Fibroblast of skin of back (primary cell): ENCODE measurements at places on chromosomes 6 and 20.

- no peak for DNase-seq
These were observed 7.2 kb upstream of the SDCBP2 start for GRCh38 chr20:1335961-1336698.

DNA sequence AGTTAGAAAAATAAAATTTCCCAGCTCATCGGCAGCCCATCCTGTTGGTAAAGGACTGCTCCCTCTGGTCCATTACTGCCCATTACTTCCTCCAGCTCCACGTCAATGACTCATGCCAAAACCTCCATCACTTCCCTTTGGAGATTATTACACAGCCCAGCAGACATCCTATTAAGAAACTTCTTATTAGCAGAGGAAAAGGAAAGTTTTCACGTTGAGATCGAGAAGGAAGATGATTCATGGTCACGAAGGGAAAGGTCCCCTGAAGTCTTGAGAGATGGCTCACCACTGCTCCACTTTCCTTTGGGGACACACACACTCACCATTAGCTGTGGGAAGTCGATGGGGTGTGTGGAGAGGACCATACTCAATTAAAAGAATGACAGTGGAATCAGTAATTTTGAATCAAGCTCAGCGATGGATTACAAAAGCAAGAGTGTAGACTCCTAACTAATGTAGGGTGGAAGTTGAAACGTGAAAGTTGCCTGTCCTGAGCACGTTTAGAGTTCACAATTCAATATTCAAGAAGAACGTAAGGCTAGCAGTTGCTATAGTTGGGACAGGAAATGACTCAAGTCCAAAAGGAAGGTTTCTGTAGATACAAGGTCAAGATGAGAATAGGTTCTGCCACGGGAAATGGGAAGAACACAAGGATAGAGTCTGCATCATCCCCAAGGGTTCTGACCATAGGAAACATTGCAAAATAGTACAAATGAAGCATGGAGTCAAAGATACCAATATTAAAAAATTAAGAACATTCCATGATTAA, 21.6 kb downstream of the SASH1 start:
- peak; percentile 83 for DNase-seq

DNA sequence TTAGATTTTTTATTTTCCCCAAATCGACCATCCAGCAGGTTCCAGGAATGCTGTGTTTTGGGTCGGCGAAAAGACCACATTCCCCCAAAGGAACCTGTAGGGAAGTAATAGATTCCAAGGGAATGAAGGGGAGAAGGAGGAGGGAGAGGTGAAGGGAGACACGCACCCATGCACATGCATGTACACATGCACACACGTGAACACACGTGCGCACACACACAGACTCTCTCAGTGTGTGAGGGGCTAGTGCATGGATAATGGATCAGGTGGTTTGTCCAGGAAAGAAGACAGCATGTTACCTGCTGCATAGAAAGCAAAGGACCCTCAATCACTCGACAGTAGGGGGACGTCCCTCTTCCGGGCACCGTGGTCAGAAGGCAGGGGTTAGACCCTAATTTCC, 52.4 kb upstream of the PDE10A start:
- no peak for DNase-seq

DNA sequence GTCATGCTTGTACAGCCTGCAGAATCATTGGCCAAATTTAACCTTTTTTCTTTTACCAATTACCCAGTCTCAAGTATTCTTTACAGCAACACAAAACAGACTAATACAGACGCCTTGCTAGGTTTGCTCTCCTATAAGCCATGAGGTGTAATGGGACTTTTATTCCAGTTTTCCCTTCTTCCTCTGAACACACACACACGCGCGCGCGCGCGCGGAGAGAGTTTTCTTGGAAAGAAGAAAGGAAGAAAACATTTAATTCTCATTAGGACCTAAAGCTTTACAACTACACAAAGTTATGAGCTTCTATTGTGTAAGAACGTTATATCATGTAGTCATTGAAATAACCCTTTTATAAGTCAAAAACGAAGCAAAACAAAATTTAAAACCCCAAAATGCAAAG, 681.6 kb upstream of the FLRT3 start:
- no peak for DNase-seq

DNA sequence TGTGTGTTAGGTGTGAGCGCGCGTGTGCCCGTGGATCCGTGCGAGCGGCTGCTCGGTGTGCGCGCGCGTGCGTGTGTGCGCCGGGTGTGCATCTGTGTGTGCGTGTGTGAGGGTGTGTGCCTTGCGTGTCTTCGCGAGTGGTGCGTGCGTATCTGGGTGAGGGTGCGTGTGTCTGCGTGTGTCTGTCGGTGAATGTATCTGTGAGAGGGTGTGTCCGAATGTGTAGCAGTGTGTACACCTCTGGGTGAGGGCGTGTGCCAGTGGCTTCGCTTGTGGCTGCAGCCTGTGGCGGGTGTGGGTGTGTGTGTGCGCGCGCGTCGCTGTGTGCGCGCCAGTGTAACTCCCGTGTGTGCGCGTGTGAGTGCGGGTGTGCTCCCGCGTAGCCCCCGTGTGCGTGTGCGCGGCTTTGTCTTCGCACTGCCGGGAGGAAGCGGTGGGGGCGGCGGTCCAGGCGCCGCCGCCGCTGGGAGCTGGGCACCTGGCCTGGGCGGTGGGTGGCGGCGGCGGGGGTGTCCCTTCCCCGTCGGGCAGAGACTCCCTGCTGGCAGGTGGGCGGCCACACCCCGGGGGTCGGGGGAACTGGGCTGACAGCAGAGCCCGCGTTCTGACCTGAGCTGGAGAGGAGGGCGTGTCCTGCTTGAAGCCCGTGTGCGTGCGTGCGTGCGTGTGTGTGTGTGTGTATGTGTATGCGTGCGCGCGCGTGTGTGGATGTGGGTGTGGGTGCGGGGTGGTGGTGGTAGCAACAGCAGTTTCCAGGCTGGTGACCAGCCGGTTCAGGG, 61.3 kb upstream of the EPB41L1 start:
- no peak for DNase-seq

GRCh38 chr20:18956890-18957289, 143.3 kb downstream of the SCP2D1 start:
- no peak for DNase-seq

DNA sequence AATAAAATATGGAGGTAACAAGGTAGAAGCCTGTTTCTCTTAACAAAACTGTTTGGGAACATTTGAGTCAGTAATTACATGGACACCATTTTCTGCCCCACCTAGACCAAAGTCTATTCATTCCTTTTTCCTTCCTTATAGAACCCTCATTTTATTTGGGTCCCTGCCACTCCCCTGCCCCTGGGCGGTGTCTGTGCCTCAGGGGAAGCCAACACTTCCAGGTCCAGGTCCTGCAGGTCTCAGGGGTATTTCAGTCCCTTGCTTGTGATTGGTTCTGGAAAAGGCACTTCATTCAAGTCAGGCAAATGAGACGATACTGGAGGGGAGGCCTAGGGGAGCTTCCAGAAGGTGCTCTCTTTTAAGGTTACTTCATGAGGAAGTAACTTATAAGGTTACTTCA, 42.3 kb downstream of the SLC35D3 start:
- no peak for DNase-seq
